CD4-positive, alpha-beta T cell treated with Interleukin-17A for 1 hour (primary cell): ENCODE measurements at places on chromosomes 2 and 18.

DNA sequence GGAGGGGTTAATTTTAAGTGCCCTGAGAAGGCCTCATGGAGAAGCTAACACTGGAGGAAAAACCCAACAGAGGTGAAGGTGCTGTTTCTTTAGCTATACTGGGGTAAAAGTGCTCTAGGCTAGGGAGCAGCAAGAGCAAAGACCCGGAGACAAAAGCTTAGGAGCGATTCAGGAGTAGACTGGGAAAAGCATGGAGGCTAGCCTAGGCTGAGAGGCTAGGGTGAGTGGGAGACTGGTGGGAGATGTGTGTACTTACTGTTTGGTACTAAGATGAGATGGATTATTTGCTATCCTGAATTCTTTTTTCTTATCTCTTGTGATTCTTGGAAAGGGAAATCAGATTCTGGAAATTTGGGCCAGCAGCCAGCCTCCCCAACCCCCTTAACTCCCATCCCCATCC, 2.0 kb downstream of the GIGYF2 start:
- no peak for DNase-seq

GRCh38 chr18:43559507-43559906, 282.2 kb upstream of the SYT4 start:
- no peak for DNase-seq

DNA sequence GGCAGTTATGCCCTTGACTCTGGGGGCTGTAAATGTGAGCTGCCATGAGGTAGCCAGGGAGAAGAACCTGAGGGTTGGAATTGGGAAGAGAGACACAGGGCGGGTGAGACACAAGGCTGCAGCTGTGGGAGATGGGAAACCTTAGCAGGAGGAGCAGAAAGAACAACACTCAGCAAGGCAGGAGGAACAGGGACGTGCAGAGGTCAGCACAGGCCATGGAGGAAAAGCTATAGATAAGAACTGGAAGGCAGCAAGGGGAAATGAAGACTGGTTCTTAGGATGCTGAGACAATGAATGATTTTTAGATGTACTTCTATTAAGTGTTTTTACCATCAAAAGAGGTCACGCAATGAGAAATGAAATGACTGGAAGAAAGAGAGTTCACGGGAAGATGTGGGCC, 80.2 kb downstream of the USP40 start:
- DNase-seq: no peak

- DNase-seq: no peak
Measured at GRCh38 chr2:182381225-182381624, 45.6 kb downstream of the PDE1A start.
